CD4-positive, alpha-beta T cell treated with Interleukin-1 beta for 1 hour (primary cell): ENCODE measurements at places on chromosomes 5 and 9.

- DNase-seq, result no peak
These were observed 32.9 kb downstream of the PRLR start for GRCh38 chr5:35197351-35197750.

DNA sequence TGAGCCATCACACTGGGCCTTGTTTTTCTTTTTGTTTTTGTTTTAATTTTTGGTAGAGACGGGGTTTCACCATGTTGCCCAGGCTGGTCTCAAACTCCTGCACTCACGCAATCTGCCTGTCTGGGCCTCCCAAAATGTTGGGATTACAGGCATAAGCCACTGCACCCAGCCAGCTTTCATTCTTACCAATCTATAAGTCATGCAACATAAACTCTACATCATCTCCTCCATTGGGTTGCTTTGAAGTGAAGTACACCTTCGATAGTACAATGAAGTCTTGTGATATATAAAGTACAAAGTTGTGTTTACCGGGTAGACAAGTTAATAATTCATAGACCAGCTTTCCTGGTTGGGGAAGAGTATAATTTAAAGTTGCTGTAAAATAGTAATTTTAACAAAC, 8.8 kb upstream of the CDK7 start:
- no peak for DNase-seq

GRCh38 chr5:104016646-104017045, 454.1 kb upstream of the NUDT12 start:
- DNase-seq, result no peak

GRCh38 chr5:169169783-169170182, 131.2 kb downstream of the SLIT3 start:
- no peak for DNase-seq

- DNase-seq, result no peak
These were observed 88.9 kb downstream of the PCSK5 start for GRCh38 chr9:75979362-75979761.

GRCh38 chr9:131658377-131659129, 81.3 kb downstream of the RAPGEF1 start:
- no peak for DNase-seq

DNA sequence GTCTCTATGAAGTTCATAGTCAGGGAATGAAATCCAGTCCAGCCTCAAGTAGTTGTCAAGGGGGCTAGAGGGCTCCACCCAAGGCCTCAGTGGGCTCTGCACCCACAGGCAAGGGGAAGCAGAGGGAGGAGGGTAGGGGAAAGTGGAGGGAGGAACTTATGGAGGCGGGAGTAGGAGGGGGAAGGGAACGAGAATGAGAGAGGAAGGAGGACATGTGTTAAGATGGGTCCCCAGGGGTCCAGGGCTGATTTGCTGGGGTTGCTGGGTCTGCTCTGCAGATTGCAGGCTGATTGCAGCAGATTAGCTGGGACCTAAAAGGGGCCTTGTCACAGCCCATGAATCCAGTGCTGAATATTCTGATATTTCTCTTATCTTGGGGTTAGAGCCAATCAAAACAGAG, 166.9 kb upstream of the IL12B start:
- no peak for DNase-seq

DNA sequence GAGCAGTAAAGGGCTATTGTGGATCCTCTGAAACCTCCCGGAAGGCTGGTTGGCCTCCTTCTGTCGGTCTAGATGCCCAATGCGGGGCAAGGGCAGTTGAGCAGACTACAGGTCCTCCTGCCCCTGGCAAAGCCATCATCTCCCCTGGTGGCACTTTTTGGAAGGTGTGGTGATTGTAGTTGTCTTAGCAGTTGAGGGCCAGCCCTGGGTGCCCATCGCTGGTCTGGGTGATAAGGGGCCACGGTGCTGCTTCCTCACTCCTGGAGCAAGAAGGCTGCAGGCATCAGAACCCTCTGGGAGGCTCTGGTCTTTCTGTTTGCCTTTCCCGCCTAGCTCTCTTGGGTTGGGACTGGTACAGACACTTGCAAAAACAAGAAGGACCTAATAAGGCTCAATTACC, 63.8 kb downstream of the CYSTM1 start:
- DNase-seq, result no peak

GRCh38 chr9:126788634-126789349, 16.0 kb upstream of the ZBTB43 start:
- DNase-seq, result no peak

DNA sequence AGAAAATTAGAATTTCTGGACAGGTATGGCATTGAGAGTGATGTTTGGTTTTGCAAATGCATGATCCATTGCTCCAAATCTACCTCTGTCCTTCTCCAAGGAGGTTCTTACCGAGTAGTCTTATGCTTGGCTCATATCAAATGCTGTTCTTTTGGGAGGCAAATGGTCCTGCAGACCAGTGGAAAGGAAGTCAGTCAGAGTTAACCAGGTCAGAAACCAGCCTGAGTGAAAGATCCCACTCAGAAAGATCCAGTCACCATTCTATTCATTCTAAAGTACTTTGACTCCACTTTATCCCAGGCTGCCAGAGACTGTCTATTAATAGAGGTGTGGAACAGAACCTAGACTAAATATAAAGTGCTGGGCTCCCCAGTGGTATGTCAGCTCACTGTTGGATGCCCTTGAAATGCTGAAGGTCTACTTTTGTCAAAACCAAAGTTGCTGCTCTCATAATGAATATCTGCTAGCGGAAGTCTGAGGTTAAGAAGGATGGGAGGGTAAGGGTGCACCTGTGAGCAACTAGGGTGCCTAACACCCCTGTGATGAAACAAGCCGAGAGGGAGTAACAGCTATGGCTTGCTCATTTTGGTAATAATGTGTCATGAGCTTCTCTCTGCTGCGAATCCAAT, 302.2 kb downstream of the ZNF608 start:
- DNase-seq, result no peak

GRCh38 chr5:5344051-5344571, 78.4 kb upstream of the ICE1 start:
- DNase-seq, result no peak

DNA sequence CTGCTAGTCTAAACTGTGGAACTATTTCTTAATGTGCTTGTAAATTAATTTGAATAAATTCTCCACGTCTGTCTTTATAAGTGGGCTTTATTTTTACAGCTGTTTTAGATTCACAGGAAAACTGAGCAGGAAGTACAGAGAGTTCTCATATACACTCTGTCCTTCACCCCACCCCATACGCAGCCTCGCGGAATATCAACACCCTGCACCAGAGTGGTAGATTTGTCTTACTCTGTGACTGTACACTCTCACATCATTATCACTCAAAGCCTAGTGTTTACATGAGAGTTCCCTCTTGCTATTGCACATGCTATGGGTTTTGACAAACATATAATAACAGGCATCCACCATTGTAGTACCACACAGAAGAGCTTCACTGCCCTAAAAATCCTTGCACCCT, 179.7 kb upstream of the DAB2 start:
- no peak for DNase-seq

DNA sequence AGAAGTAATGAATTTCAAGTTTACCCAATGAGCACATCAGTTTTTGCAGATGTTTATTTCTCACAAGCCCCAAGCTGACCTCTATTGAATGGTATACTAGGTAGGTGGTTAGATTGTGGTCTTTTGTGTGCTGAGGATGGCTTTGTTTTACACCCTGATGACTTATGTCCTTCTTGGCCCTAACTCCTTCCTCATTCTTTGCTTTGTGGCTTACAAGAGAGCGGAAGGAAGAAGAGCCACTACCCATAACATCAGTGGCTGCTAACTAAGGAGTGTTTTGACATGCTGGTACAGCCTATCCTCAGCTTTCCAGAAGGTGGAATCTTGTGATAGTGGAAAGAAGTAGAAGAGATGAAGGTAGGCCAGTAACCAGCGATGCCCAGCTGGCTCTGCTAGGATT, 85.7 kb upstream of the NTRK2 start:
- DNase-seq, result no peak

DNA sequence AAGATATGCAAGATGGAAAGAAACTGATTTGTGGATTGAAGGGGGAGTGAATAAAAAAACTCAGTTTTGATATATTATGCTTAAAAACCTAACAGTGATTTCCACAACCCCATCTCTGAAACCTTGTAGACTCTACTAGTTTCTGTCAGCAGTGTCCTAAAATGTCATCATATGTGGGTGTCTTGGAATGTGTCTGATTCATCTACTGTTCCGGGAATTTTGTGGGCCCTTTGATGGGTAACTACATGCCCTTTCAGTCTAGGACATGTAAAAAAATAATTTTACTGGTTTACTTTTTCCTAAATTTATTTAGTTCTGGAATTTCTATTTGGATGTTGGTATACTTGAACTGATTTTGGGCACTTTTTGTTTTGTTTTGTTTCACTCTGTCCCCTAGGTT, 118.9 kb upstream of the NMUR2 start:
- DNase-seq, result no peak

DNA sequence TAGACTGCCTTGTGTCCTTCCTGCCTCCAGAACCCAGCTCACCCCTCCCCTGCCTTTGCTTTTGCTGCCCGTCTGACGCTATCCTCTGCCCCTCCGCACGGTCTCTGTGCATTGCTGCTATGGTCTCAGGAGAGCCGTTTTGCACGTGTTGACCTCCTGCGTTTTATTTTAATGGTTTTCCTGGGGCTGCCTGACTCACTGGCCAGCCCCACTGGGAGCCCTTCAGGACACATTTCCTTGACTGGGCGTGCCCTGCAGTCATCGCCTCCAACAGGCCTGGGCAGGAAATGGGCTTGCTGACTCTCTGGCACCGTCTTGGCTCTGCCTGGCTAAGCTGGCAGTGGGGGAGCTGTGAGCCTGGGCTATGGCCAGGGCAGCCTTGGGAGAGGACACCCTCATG, 17.9 kb upstream of the ASS1 start:
- no peak for DNase-seq

DNA sequence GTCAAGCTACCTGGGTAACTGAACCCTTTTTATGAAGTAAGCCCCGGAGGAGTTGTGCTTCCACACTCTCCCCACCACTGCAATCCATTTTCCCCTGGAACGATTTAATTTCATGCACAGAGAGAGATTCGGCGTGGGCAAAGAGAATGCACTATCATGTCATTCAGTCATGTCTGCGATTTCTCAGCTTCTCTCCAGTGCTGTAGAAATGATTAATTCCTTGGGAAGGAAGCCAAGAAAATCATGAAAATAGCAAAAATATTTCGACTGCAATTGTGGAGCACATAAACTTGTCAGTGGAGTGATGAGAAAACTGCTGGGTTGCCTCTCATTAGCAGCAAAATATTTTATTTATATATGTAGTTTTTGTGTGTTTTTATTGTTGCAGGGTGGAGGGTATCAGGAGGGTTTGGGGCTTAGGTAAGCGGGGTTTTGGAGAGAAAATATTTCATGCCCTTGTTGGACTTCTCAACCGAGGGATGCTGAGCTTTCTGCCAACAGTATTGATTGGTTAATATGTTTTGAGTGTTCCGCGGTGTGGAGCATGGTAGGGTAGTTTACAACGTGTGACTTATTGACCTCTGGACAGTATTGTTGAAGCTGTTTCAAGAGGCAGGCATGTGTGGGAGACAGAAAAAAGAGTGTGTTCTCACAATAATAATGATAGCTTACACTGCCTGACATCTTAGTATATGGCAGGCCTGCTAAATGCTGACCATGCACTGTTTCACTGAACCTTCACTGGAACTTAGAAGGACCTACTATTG, 69.3 kb downstream of the SGCD start:
- no peak for DNase-seq

DNA sequence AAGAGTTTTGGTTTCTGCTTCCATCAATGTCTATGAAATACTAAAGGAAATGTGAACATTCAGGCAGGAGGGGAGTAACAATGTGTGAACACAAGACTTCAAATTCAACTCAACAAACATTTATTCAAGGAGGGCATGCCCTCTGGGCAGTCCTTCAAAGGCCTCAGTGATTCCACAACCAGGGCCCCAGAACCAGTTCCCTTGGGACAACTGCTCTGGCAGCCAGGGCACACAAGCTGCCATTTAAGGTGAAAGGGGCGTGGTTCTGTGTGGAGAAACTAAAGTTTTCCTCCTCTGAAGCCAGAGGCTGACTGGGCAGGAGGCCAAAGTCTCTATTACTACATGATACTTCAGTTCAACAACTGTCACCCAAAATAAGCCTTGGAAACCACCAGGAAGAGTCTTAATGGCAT, 3.2 kb downstream of the RBM18 start:
- DNase-seq, result no peak

DNA sequence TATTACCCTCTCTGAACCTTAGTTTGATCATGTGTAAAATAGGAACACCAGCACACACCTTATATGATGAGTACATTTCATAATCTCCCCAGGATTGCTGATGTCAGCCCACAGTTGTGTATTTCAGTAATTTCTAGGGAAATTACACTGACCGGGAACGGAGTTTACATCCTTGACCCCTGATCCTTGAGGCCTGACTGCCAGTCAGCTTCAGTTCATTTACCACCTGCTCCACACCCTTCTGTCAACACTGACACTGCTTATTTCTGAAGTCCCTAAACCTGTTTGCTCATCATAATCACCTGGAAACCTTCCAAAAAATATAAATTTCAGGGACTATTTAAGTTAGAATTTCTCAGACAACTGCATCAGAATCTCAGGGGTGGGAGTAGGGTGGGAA, 55.3 kb downstream of the ZNF622 start:
- DNase-seq, result no peak

- no peak for DNase-seq
These were observed 308.0 kb upstream of the RPS23 start for GRCh38 chr5:82586181-82586580.

DNA sequence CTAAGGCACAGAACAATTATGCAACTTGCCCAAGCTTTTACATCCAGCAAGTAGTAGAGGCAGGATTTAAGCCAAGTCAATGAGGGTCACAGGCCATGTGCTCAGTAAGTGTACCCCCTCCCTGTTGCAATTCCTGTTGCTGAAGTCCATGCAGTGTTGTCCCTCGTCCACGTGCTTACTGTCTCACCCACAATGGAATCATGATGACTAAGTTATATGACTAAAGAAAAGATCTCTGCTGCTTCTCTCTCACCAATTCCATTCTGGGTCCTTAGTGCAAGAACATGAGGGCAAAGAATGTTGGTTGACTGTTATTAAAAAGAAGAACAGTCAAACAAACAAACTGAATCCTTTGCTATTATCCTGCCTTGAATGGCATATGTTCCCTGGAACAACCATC, 233.6 kb upstream of the SLC24A2 start:
- DNase-seq, result no peak

- DNase-seq, result no peak
These were observed 1503.0 kb downstream of the EFNA5 start for GRCh38 chr5:106167766-106168165.

GRCh38 chr9:37511016-37512010, 25.6 kb downstream of the POLR1E start:
- no peak for DNase-seq
